ENCODE measurements at places on chromosomes 3 and 15.

- DNase-seq, result no peak
Observed at GRCh38 chr15:77798847-77799246, 166.1 kb upstream of the LINGO1 start.

DNA sequence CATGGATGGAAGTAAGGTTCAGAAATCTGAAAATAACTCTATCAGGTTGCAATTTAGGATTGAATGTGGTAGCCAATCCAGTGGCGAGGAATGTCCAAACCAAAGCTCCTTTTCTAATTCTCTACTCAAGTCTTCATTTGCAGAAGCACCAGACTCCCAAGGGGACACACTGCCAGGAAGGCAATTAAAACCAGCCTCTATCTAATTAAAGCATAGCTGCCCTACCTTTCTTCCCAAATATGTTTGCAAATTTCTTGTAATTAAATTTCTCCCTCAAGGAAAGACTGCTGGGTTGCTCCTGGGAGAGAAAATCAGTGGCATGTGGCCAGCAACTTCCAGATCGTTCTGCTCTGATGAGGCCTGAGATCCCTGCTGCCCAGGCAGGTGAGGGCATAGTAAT, 153.4 kb upstream of the MCTP2 start:
- no peak for DNase-seq

DNA sequence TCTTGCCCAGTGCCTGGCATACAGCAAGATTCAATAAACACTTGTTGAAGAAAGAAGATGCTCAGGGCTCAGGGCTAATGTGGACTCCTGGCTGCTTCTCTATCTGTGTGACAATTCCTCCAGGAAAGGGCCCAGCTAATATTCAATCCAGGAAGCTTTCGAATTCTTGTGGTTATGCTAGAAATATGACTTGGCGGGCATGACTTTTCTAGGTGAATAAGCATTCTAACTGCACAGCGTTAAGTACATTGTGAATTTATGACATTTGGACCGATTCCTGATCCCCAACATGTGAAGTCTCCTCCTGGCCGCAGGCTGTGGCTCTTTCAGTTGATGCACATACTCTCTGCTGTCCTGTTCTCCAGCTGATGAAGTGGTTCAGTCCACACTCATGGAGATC, 117.0 kb downstream of the IMPG2 start:
- DNase-seq, result no peak

- no peak for DNase-seq
Observed at GRCh38 chr3:190224863-190225692, 97.2 kb downstream of the CLDN1 start.

DNA sequence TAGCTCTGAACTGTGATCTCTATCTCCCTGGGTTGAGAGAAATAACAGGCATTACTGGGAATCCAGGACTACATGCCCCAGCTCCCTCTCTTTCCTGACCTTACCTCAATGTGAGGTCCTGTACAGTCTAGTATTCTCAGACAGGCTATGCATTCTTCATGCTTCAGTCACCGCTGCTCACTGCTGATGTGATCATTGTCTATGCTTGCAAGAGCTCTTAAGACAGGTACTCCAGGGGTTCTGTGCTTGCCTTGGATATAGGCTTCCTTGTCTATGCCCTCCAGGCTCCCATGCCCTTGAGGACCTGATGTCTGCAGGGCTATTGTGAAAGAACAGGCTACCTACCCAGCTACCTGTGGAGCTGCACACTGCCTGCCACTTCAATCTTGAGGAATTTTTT, 183.6 kb downstream of the MBNL1 start:
- no peak for DNase-seq

DNA sequence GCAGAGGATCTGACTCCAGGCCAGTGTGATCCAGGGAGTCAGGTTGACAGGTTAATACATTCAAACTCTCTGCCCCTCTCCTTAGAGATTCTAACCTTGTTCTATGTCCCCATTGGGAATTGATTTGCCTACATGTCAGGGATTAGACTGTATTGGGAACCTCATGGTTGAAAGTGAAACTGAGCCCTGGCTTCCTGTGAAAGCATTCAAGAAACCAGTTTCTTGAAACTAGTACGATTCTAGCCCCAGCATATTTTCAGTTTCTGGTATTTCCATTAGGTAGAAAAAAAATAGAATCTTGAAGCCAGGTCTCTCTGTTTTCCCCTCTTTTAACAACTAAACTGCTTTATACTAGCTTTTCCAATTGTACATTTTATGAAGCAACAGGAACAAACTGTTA, 140.4 kb upstream of the ABI3BP start:
- no peak for DNase-seq
